ENCODE measurements at places on chromosomes 6 and 20.
A peak's percentile ranks its signal among the peaks of the same experiment; 100 is the strongest.

GRCh38 chr6:154232013-154232910 is 124.3 kb downstream of the IPCEF1 start:
- no peak for DNase-seq

DNA sequence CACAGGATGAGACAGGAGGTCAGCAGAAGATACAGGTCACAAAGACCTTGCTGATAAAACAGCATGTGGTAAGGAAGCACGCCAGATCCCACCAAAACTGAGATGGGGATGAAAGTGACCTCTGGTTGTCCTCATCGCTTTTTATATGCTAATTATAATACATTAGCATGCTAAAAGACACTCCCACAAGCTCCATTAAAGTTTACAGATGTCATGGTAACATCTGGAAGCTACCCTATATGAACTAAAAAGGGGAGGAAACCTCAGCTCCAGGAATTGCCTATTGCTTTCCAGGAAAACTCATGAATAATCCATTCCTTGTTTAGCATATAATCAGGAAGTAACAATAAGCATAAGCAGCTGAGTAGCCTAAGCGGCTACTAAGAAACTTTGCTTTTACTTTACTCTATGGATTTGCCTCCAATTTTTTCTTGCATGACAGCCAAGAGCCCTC is 8.4 kb upstream of the RIN2 start:
- no peak for DNase-seq

GRCh38 chr6:13914351-13914750 is 10.4 kb upstream of the RNF182 start:
- no peak for DNase-seq

DNA sequence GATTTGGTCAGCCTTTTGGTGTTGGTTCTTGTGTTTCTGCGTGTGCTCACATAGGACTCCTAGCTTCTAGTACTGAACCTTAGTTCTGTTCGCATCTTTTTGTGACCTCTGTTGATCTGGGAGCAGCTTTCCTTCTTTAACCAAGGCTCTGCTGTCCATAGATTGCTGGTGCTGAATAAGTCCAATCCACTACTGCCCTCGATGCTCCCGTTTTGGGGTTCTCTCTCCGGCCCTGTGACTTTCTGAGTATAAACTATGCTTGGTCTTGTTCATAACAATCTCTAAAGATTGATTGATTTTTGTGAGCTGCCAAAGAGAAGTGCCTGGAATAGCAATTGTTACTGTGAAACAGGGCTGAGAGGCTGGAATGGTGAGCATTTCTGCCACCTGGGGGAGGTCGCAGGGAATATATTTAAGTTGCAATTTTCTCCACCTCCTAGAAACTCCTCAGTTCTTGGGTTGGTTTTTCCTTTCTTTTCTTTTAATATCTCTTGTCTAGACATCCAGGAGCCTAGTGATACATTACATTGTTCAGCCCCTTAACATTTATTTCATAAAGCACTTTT is 422.9 kb upstream of the CHD6 start:
- DNase-seq, result no peak

GRCh38 chr6:40931931-40932330 is 107.1 kb downstream of the UNC5CL start:
- DNase-seq, result no peak

- DNase-seq, result no peak
Observed at GRCh38 chr6:12026120-12026519, 14.0 kb downstream of the HIVEP1 start.

DNA sequence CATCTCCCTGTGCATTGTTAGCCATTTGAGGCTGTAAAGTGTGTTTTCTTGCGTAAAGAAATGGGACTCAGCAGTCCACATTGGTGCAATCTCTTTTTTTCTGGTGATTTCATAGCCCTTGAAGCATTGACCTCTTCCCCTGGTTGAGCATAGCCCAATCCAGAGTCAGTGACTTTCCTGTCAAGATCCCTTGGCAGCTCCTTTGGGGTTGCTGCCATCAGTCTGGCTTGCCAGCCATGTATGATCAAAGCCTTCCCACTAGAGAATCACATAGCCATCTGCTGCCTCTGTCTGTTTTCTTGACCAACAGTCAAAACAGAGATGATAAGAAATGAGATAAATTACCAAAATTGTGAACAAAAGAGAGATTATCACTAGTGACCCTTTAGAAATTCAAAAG is 19.6 kb downstream of the HLA-A start:
- DNase-seq, result no peak

- DNase-seq, result no peak
Observed at GRCh38 chr20:56345911-56346310, 12.9 kb upstream of the FAM210B start.

GRCh38 chr6:116444092-116444491 is 17.1 kb upstream of the CALHM6 start:
- no peak for DNase-seq

GRCh38 chr6:130018744-130019325 is 454 bp downstream of the L3MBTL3 start:
- no peak for DNase-seq

DNA sequence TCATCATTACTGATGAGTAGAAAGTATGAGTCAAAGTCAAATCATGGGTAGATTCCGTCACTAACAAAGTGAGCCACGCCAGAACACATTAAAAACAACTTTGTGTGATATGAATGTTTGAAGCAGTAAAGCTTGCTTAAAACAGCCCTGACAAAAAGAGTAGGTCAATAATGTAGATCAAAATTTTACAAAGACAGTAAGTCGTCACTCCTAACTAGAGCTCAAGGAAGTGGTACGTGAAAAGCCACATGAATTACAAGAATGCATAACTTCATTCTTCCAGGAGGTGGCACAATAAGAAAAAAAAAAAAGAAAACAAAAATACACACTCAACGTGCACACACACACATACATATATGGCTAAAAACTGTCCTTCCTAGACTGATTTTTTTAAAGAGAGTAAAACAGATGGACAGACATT is 69.9 kb downstream of the HACE1 start:
- no peak for DNase-seq

DNA sequence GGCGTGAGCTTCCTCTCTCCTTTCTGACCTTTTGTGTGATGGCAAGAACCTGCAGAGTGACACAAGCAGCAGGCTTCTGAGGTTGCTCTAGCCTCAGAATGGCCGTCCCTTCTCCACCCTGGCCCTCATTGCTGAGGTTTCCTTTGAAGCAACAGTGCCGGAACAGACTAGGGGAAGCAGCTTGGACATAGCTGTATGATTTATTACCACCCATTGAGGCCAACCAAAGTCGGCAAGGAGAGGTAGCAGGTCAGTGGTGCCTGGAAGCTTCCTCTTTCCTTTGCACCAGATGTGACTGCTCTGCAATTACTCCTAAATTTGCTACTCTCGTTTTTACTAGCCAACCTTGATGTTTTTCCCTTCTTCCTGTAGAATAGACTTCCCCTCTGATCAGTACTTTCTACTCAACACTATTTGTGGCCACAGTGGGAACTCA is 31.4 kb downstream of the PTPN1 start:
- no peak for DNase-seq

DNA sequence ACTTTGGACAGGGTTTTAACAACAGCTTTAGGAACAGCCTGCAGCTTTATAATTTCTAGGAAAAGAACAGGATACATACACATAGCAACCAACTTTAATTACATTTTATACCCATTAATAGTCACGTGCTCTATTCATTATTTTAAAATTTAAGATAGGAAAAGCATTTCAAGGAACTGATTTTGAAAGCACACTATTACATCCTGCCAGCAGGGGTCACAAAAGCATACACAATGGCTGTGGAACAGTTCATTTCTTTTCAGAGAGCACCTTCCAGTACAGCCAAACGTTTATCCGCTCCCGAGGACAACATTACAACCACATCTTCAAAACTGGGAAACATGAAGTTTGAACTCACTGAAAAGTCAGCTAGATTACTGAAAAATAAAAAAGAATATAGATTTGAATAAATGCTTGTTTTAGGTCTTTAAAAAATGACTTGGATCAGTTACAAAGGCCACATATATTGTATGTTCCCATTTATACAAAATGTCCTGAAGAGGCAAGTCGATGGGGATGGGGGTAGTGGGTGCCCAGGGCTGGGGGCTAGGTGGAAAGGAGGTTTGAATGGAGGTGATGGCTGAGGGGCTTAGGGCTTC is 104.6 kb upstream of the EXOC2 start:
- DNase-seq, result peak; percentile 13

DNA sequence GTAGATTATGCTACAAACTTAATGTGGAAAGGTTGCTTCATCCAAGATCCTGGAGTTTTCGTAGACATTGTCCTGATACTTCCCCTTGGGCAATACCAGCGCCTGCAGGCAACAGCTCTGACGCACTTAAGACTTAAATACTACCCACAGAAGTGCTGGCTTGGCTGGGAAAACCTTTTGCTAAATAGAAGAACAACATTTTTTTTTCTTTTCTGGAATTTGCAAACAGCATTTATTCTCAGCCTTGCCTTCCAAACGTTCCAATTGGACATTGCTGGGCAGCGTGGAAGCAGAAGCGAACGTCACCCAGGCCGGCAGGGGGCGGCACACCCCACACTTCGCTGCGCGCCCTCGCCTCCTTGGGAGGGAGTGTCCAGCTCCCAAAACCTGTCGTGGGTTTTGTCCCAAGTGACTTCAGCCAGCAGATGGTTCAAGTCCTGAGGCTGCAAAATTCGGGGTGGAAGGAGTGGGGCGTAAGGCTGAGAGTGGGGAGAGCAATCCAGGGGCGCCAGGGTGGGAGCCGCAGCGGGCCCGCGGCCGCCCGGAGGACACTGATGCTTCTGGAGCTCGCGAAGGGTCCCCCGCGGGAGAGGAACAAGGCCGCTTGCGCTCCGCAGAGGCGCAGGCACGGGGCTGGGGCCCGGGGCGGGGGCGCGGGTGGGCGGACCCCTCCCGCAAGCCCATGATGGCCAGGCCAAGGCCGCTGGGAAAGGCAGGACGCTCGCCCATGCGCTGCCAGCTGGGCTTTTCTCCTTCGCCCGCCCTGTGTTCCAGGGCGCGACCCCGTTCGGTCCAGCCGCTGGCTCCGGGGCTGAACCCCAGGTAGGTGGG is 60.8 kb upstream of the MAP3K4 start:
- peak; percentile 58 for DNase-seq

GRCh38 chr6:1445650-1446330 is 56.4 kb downstream of the FOXF2 start:
- DNase-seq, result no peak

- no peak for DNase-seq
Observed at GRCh38 chr20:1184638-1185315, at the start of gene TMEM74B. TSS of gene TMEM74B (minus strand) at chr20:1184981. CDS start at chr20:1183801, 1,180 bp downstream.

DNA sequence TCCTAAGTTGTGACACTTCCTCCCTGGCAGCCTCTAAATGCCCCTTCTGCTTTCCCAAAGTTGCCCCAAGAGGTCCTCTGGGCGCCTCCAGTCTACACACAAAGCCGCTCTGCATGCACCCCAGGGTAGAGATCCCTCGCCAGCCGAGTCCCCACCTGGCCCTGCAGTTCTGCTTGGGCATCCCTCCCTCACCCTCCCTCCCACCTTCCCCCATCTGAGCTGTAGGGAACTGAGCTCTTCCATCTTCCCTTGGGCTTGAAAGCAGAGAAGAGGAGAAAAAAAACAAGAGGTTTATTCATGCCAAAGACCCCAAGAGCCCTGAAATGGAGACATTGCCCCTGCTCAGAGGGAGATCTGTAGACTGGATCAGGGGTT is 5.7 kb upstream of the FGD2 start:
- no peak for DNase-seq

GRCh38 chr6:50966986-50967385 is 148.3 kb downstream of the TFAP2B start:
- no peak for DNase-seq

- DNase-seq, result no peak
Observed at GRCh38 chr6:106256201-106256968, 69.2 kb downstream of the ATG5 start.

DNA sequence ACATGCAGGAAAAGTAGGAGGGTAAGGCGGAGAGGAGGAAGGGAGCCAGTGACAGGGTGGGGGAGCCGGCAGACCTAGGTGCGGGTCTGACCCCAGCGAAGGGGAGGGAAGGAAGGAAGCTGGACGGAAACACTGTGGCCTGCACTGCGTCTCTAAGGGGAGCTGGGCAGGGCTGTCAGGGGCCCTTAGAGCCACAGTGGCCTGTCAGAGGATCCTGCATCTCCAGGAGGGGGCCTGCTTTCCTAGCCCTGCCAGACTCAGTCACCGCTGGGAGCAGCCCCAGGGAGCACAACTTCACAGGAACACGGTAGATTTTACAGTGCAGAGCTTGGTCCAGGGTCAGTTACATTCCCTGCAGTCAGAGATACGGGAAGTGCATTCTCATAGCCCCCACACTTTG is 118.2 kb downstream of the PACRG start:
- DNase-seq, result no peak

DNA sequence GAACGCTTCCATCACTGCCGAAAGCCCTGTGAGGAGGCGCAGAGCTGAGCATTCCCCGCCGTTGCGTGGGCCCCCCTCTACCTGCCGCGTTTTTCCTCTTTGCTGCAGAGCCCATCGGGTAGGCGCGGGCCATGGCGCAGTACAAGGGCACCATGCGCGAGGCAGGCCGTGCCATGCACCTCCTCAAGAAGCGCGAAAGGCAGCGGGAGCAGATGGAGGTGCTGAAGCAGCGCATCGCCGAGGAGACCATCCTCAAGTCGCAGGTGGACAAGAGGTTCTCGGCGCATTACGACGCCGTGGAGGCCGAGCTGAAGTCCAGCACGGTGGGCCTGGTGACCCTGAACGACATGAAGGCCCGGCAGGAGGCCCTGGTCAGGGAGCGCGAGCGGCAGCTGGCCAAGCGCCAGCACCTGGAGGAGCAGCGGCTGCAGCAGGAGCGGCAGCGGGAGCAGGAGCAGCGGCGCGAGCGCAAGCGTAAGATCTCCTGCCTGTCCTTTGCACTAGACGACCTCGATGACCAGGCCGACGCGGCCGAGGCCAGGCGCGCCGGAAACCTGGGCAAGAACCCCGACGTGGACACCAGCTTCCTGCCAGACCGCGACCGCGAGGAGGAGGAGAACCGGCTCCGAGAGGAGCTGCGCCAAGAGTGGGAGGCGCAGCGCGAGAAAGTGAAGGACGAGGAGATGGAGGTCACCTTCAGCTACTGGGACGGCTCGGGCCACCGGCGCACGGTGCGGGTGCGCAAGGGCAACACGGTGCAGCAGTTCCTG is 693 bp downstream of the FAM50B start:
- DNase-seq, result no peak

- DNase-seq, result no peak
Observed at GRCh38 chr20:3687655-3688054, 5.8 kb upstream of the ADAM33 start.

- DNase-seq, result no peak
Observed at GRCh38 chr20:58268936-58269619, 40.4 kb upstream of the RAB22A start.
